Activated CD4-positive, alpha-beta T cell treated with anti-CD3 and anti-CD28 coated beads, Interleukin-2, amount 10 ng/mL, durations not matched to agents 24 days and 14 days (primary cell): ENCODE measurements at places on chromosomes 6 and 20. TPM values are rescaled to one million over a fixed set of nuclear protein-coding genes. Genes with fewer than 3 reads are reported as not detected.

Gene PLCG1
- 246 and 255 TPM in 2 replicates for total RNA-seq

DNA sequence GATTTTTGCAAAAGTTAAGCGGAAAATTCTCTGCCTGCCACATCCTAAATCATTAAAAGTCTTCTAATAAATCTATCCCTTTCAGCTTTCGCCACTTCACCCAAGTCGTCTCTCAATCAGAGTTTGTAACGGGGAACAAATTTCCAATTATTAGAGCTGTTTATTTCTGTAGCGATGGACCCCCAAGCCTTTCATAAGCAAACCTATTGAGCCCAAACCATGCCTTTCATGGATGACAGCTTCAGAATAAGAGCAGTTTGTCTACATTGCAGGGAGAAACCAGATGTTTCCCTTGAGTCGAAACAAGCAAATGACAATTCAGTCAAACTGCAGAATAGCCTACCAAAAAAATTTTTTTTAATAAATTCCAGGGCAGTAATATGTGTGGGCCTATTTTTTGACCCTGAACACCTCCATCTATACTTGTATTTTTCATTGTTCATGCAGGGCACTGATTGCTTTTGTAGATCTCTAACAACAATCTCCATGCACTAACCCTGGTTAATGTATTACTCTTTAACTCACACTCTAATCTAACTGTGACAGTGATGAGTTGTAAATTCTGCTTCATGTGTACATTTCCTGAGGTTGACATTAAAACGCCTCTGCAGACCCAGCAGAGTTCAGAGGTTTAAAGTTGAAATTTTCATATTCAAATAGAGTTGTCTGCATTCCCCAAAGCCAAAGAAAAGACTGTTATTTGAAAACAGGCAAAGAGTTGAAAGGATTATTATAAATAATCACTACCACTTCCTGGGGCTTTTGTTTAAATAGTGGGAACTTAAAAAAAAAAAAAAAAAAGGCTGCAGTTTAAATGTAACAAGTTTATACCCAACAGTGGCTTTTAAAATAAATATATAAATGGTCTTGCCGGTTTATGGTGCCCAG lies 64.5 kb downstream of the ATP9A start:
- no peaks in the 10 kb centered on the region for H3K36me3 ChIP-seq
- H3K27me3 ChIP-seq, result peaks cover 22% of the 10 kb centered on the region
- H3K27ac ChIP-seq, result no peak overlapping the region
- H3K4me3 ChIP-seq, result no peak overlapping the region
- DNase-seq, result no peak

Gene HLA-DQB1
- 1.5 and 1.6 TPM in 2 replicates for total RNA-seq

GRCh38 chr20:10469599-10469998 lies 34.5 kb downstream of the SLX4IP start:
- H3K4me1 ChIP-seq, result peaks cover 11% of the 10 kb centered on the region
- H3K27ac ChIP-seq, result no peak overlapping the region
- no peaks in the 10 kb centered on the region for H3K27me3 ChIP-seq
- peak; percentile 74 for DNase-seq

DNA sequence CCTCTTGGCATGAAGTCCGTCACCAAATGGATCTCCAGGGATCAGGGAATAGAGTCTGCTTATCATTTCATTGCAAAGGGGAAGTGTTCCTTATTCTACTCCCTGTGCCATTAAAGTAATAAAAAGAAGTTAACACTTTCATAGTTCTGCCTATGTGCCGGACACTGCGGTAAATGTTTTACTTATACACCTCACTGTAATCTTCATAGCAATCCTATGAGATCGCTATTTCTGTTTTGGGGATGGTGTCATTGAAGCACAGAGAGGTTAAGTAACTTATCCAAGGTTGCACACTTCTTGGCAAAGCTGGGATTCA lies 177.7 kb downstream of the TSHZ2 start:
- no peak overlapping the region for H3K4me3 ChIP-seq
- no peaks in the 10 kb centered on the region for H3K27me3 ChIP-seq
- no peak for DNase-seq
- H3K4me1 ChIP-seq, result peaks cover 49% of the 10 kb centered on the region
- H3K36me3 ChIP-seq, result peaks cover 2% of the 10 kb centered on the region

DNA sequence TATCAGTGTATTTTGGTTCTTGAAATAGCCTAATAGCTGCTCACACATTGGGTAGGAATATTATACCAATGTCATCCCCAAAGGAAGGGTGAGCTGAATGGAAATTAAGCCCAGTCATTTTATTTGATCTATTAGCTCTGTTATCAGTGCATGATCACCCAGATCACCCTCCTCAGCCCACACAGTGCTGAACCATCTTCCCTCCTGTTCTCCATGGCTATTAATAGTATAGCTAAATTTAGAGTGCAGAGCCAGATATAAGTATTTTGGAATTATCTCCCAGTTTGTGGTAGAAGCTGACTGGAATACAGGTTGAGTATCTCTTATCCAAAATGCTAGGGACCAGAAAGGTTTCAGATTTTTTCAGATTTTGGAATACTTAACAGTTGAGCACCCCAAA lies 45.4 kb downstream of the KCTD20 start:
- no peaks in the 10 kb centered on the region for H3K4me1 ChIP-seq
- DNase-seq, result no peak
- no peak overlapping the region for H3K4me3 ChIP-seq
- H3K36me3 ChIP-seq, result peaks cover 64% of the 10 kb centered on the region
- no peak overlapping the region for H3K27ac ChIP-seq

GRCh38 chr6:115945812-115946211 lies 114.9 kb downstream of the FRK start:
- no peaks in the 10 kb centered on the region for H3K27me3 ChIP-seq
- no peak overlapping the region for H3K27ac ChIP-seq
- no peaks in the 10 kb centered on the region for H3K4me1 ChIP-seq

DNA sequence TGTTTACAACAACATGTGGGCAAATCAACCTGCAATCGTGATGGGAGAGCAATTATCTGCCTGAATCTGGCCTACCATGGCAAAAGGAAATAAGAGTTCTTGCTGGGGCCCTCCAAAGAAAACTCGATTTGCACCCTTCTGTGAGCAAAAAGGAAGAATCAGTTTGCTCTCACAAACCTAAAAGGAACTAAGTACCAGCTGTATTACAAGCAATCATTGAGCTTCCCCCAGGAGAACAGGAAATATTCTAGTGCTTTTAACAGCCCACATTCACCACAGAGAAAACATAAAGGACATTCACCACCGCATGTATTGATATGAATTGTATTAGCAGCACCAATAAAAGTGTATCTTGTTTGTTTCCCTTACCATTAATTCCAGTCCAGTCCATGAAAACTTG lies 75.0 kb downstream of the MBOAT1 start:
- H3K4me3 ChIP-seq, result no peak overlapping the region
- H3K27me3 ChIP-seq, result no peaks in the 10 kb centered on the region
- H3K4me1 ChIP-seq, result peaks cover 6% of the 10 kb centered on the region
- H3K36me3 ChIP-seq, result peaks cover 29% of the 10 kb centered on the region

GRCh38 chr6:34068462-34069044 lies 77.3 kb downstream of the GRM4 start:
- DNase-seq, result no peak
- H3K4me3 ChIP-seq, result no peak overlapping the region
- no peaks in the 10 kb centered on the region for H3K36me3 ChIP-seq
- no peaks in the 10 kb centered on the region for H3K27me3 ChIP-seq
- no peak overlapping the region for H3K27ac ChIP-seq
- H3K4me1 ChIP-seq, result no peaks in the 10 kb centered on the region

DNA sequence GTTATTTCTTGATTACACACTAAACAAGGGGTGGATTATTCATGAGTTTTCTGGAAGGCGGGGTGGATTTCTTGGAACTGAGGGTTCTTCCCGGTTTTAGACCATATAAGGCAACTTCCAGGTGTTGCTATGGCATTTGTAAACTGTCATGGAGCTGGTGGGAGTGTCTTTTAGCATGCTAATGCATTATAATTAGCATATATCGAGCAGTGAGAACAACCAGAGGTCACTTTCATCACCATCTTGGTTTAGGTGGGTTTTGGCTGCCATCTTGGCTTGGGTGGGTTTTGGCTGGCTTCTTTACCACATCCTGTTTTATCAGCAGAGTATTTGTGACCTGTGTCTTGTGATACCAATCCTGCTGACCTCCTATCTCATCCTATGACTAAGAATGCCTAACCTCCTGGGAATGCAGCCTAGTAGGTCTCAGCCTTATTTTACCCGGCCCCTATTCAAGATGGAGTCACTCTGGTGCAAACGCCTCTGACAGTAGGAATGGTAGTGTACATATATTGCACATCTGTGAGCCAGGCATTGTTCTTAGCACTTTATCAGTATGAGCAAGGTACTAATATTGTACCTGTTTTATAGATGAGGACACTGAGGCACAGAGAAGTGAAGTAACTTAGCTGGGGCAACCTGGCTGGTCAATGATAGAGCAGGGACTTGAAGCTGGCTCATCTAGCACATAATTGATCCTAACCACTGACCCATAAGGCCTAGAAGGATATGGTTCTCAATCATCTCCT lies 203.7 kb downstream of the NFATC2 start:
- H3K36me3 ChIP-seq, result no peaks in the 10 kb centered on the region
- no peak for DNase-seq
- no peak overlapping the region for H3K27ac ChIP-seq
- H3K4me1 ChIP-seq, result peaks cover 2% of the 10 kb centered on the region
